ENCODE measurements at places on chromosomes 7 and 10.

- peak; percentile 48 for DNase-seq
Measured at GRCh38 chr10:97851341-97852001, 1.8 kb downstream of the GOLGA7B start.

DNA sequence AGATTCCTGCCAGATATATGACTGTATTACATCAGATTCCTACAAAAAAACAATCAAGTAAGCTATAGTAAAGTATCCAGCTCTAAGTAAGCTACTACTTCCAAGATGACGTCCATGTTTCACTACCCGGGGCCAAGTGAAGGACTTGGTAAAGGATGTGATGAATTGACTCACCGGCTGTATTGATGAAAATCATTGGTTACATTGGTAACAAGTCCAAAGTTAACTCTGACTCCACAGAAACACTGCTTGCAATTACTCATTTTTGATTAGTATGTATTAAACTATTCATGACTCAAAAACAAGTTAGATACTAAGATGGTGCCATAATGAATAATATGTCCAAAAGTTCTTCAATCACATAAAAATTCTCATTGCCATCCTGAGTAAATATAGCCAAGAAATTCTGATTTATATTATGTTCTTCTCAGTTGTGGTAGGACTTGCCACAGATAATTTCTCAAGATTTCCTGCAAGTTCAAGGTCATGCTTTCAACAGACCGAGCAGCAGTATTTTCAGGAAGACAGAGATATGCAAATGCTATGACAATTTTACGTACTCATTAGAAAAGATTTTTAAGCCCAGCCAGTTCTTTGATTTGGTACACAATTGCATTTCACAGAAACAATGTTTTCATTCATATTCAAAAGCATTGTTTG, 12.6 kb upstream of the DNAJC1 start:
- no peak for DNase-seq

GRCh38 chr10:30039567-30039966, 19.8 kb downstream of the JCAD start:
- DNase-seq: no peak

GRCh38 chr7:134307320-134307719, 9.4 kb downstream of the SLC35B4 start:
- DNase-seq: no peak

- no peak for DNase-seq
Measured at GRCh38 chr10:106493226-106493625, 671.3 kb downstream of the SORCS1 start.

DNA sequence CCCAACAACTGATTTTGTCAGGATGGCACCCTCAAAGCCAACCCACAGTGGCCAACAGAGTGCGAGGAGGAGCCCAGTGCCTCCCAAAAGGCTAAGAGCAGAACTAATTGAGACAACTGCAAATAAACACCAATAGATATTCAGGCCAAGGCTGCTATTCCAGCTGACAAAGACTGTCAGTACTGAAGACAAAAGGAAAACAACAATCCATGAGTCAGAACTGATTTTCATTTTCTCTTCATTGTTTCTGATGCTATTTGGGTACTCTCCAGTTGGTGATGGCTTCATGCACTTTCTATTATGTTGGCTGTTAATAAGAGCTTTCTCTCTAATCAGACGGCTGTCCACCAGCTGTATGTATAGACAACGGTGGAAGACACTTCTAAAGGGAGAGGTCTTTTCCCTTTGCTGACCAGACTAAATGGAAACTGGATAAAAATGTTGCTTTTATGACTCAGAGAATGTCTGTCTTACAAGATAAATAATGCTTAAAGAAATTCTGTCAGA, 515.9 kb downstream of the PARD3 start:
- DNase-seq: no peak

GRCh38 chr7:155670521-155670920, 26.1 kb downstream of the RBM33 start:
- no peak for DNase-seq

GRCh38 chr10:72375585-72375984, 20.9 kb upstream of the DNAJB12 start:
- peak; percentile 14 for DNase-seq

DNA sequence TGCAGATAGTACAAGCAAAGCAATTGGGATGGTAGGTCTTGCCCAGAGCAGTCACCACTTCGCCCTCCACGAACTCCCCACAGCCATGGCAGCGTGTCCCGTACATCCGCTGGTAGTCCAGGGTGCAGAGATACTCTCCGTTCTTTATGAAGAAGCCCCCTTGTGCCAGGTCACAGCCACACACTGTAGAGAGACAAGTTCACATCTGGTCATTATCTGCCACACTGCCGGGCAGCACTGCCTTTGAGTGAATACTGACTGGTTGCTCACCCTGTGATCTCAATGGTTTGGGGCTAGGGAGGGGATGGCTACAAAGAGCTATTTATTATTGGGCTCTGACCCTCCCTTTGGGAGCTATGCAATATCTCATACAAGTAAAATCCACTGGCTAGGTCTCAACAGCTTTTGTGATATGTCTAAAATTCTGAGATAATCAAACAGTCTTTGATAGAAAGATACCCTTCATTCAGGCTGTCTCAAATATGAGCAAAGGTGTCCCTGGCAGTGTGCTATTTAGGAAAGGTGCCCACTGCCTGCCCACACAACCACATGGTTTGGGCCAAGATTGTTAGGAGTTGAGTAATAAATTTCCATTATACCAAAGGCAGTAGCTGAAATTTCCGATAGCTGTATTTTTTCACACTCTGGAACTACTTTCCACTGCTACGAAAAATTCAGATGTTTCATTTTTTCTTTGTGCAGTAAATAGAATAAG, 82.5 kb downstream of the ABLIM1 start:
- DNase-seq: no peak
